ENCODE measurements at places on chromosomes 7 and 10.
A peak's percentile ranks its signal among the peaks of the same experiment; 100 is the strongest.

DNA sequence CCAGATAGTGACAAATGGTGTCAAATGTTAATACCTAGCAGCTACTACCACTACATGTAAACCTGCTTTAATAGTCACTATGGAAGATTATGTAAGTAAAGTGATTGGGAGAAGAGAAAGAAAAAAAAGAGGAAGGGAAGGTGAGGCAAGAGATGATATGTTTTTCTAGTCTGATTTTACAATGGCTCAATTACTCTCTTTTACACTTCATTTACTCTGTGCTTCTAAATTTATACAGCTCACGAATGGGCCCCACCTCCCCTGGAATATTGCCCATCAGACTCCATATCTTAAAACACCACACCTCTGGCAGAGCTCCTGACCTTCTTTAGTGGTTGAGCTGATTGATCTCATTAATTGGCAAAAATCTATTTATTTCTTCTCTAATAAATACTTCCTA, 28.0 kb upstream of the IKZF1 start:
- no peak for DNase-seq

DNA sequence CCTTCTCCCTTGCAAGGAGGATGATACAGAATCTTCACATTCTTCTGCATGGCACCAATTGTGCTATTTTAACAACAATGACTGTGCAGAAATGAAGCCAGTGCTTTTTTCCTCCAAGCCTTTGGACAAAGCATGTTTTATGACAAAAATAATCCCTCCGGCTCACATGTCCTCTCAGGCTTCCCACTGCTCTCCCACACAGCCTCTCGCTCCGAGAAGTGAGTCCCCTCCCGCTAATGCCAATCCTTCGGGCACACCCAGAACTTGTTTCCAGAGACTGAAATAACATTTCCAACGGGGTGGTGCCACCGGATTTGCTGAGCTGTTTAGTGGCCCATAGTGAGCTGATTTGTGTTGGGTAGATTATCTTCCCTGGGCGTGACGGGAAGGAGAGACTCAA, 35.8 kb downstream of the RBM17 start:
- DNase-seq, result no peak

DNA sequence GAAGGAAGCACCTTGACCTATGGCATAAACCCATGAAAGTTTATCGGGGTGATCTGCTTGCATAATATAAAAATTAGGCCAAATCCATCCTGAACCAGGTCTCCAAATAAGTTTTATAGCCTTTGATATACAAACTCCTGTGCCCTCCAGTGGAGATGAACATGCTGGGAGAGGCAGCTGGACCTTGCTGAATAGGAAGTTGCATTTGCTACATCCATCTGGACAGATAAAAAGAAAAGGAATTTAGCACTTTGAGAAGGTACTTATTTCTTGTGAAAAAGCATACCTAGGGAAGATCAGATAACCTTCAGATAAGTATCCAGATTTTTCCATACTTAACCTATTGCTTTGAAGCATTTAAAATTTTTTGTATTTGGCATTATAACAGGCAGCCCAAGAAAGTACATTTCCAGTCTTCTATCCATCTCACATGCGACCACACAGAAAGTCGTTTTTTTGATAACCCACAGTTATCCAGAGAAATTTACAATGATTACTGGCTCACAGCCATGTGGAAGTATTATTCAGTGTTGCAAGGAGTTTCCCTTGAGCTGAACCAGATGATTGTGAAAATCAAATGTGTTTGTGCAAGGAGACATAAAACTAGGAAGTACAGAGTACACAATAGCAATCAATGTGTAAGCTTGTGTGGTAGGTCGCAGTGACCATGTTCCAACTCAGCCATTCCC, 124.4 kb upstream of the STK17A start:
- DNase-seq, result no peak

- DNase-seq, result peak; percentile 51
Measured at GRCh38 chr7:76303202-76304147, 1.0 kb downstream of the HSPB1 start.

- DNase-seq, result no peak
Measured at GRCh38 chr10:30877111-30877510, 154.6 kb downstream of the ZNF438 start.

GRCh38 chr7:114086914-114087652, 168.3 kb upstream of the PPP1R3A start:
- DNase-seq, result no peak

DNA sequence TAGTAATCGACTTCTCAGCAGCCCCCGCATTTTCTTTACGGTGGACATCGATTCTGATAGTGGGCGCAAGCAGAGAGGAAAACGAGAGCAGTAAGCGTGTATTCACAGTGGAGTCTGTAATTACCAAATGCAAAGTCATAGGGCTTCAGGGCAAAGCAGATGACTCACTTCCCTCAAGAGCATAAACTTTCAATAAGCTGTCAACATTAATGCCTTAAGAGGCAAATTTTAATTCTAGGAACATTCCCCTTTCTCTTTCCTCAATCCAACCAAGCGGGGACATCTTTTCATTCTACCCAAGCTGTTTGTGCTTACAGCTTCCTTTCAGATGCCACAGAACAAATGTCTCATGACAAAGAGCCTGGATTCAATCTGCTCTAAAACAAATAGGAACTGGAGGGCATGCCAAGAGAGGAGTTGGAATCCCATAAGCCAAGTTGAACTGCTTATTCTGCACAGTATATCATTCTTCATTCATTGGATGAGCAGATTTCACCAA, 48.6 kb downstream of the MALSU1 start:
- no peak for DNase-seq

- no peak for DNase-seq
Measured at GRCh38 chr10:3051692-3052091, 15.7 kb upstream of the PFKP start.

DNA sequence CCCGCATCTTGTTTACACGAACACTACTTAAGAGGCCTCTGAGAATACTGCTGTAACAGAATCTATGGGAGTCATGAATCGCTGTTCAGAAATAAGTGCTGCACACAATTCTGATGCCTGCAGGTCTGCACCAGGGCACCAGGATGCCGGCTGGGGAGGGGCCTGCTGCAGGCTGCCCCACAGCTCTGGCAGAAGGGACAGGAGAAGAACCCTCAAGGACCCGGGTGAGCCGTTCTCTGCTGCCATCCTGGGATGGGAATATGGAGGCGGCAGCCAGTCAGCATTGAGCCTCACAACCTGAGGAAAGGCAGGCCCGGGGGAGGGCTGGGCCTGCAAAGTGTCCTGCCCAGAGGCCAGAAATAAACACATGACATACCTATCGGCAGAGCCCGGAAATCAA, 11.2 kb downstream of the TUBGCP2 start:
- no peak for DNase-seq

DNA sequence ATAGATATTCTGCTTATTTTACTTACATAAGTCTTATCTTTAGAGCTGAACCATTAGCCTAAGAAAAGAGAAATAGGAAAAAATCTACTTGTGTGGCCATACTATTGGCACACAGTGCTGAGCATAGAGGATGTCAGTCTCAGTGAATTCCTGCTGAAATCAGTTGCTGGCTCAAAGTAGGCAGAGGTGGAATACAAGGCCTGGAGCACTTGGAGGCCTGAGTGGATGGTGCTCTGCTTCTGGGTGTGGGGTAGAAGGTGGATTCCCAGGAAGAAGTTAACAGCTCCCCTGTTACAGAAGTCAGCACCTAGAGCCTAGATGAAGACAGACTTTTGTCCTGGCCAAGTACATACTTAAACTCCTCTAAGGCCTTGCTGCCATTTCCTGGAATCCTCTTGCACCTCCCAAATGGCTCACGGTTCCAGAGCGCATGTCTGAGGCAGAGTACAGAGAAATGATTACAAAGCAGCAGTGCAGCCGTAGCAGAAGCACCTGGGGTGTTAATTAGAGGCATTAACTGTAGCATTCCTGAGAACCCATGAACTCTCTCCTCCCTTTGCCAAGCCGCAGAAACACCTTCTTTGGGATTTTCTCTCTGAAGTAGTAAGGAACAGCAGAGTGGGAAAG, 18.0 kb upstream of the XPNPEP1 start:
- no peak for DNase-seq

DNA sequence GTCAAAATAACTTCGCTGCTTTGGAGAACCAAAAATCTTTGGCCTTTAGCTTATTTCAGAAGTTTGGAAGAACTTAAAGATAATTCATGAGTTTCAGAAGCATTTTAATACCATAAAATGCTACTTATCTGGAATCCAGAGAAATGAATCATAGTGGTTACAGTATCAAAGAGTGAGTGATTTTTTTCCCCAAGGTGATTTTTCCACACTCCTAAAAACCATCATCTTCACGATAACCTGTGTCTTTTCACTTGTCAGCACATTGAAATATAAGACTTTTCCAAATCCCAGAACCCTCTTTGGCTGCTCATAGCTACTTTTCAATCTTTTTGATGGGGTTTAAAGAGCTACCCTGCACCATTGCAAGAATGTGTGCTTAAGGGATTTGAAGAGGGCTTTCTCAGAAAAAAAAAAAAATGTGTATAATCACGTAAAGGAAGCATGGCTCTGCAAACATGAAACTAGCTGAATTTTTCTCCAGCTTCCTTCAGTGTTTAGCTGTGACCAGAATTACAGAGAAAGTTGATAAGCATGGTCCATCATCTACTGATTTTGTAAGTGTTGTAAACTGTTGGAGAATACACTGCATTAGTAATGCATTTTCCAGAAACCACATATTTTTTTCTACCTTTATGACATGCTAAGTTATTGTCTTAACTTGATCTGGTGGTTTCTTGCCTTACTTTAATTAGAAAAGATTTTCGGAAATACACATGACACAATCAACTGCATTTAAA, 134.9 kb downstream of the BICC1 start:
- no peak for DNase-seq

GRCh38 chr10:76778914-76779795, 858.5 kb downstream of the KCNMA1 start:
- DNase-seq, result no peak

Data from stimulated activated CD8-positive, alpha-beta memory T cell treated with anti-CD3 and anti-CD28 coated beads, Interleukin-2, amount 100 ng/mL, for 1 hour (primary cell).